Lower lobe of right lung (tissue), 2 donors: ENCODE measurements at places on chromosomes 2 and 18. TPM values are rescaled to one million over a fixed set of nuclear protein-coding genes. Genes with fewer than 3 reads are reported as not detected.

DNA sequence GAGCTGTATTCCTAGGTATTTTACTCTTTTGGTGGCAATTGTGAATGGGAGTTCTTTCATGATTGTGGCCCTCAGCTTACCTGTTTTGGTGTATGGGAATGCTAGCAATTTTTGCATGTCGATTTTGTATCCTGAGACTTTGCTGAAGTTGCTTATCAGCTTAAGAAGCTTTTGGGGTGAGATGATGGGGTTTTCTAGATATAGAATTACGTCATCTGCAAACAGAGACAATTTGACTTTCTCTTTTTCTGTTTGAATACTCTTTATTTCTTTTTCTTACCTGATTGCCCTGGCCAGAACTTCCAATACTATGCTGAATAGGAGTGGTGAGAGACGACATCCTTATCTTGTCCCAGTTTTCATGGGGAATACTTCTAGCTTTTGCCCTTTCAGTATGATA, 191.2 kb downstream of the KCNE4 start:
- H3K4me3 ChIP-seq: no peak overlapping the region
- DNase-seq: no peak
- no peaks in the 10 kb centered on the region for H3K4me1 ChIP-seq

DNA sequence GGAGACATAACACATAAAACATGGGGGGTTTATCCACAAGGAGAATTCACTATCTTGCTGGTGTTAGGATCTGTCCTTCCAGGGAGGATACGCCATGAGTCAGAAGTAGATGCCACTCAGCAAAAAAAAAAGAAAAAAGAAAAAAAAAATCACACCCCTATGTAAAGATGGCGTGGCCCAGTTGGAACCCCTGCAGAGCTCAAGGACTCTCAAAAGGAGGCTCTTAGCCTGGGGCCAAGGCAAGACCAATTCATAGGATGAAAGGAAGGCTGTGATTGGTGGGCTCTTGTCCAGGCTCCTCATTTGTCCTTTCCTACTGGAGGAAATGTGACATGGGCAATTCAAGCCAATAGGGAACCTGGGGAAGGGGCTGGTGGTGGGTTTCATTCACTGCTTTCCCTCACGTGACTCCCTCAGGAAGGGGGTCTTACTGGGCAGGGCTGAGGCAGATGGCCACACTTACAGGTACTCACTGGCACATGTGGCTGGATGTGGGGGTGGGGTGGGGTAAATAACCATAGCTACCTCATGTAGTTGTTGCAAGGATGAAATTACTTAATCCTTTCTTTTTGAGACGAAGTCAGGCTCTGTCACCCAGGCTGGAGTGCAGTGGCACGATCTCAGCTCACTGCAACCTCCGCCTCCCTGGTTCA, 38.7 kb upstream of the HAAO start:
- H3K4me1 ChIP-seq: peaks cover 31% of the 10 kb centered on the region
- H3K27me3 ChIP-seq: no peaks in the 10 kb centered on the region
- H3K36me3 ChIP-seq: no peaks in the 10 kb centered on the region
- no peak overlapping the region for H3K27ac ChIP-seq
- no peak overlapping the region for H3K4me3 ChIP-seq
- DNase-seq: no peak

- no peak for DNase-seq
- no peaks in the 10 kb centered on the region for H3K36me3 ChIP-seq
- no peak overlapping the region for H3K4me3 ChIP-seq
- H3K27ac ChIP-seq: no peak overlapping the region
Measured at GRCh38 chr18:37499913-37500312, 65.7 kb downstream of the CELF4 start.

- peak; percentile 35 for DNase-seq
- no peak overlapping the region for H3K27ac ChIP-seq
- no peaks in the 10 kb centered on the region for H3K36me3 ChIP-seq
- peaks cover 18% of the 10 kb centered on the region for H3K27me3 ChIP-seq
- peaks cover under 1% of the 10 kb centered on the region for H3K4me1 ChIP-seq
Measured at GRCh38 chr2:241798631-241799521, 10.1 kb upstream of the NEU4 start.

- H3K27me3 ChIP-seq: no peaks in the 10 kb centered on the region
- no peak overlapping the region for H3K4me3 ChIP-seq
- no peak overlapping the region for H3K27ac ChIP-seq
- H3K36me3 ChIP-seq: no peaks in the 10 kb centered on the region
Measured at GRCh38 chr2:197280015-197280702, 30.4 kb downstream of the ANKRD44 start.

- no peaks in the 10 kb centered on the region for H3K36me3 ChIP-seq
- no peak overlapping the region for H3K4me3 ChIP-seq
- H3K27ac ChIP-seq: no peak overlapping the region
Measured at GRCh38 chr2:138841459-138841858, 61.3 kb upstream of the NXPH2 start.

DNA sequence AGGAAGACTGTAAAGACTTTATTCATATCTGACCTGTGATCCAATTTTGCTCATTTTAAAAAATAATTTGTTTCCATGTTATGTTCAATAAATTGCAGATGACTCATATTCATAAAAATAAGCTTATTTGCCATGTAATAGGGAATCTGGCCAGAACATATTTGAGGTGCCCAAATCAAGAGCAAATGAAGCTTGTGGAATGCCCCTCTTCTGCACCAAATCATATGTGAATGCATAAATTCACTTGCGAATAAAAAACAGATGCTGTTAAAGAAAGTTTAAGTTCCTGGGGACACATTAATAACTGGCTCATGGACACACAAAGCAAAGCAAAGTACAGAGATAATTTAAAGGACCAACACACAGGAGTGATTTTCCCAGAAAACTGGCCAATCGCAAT, 279.0 kb upstream of the CDH2 start:
- no peaks in the 10 kb centered on the region for H3K4me1 ChIP-seq
- no peak overlapping the region for H3K4me3 ChIP-seq
- no peaks in the 10 kb centered on the region for H3K27me3 ChIP-seq

DNA sequence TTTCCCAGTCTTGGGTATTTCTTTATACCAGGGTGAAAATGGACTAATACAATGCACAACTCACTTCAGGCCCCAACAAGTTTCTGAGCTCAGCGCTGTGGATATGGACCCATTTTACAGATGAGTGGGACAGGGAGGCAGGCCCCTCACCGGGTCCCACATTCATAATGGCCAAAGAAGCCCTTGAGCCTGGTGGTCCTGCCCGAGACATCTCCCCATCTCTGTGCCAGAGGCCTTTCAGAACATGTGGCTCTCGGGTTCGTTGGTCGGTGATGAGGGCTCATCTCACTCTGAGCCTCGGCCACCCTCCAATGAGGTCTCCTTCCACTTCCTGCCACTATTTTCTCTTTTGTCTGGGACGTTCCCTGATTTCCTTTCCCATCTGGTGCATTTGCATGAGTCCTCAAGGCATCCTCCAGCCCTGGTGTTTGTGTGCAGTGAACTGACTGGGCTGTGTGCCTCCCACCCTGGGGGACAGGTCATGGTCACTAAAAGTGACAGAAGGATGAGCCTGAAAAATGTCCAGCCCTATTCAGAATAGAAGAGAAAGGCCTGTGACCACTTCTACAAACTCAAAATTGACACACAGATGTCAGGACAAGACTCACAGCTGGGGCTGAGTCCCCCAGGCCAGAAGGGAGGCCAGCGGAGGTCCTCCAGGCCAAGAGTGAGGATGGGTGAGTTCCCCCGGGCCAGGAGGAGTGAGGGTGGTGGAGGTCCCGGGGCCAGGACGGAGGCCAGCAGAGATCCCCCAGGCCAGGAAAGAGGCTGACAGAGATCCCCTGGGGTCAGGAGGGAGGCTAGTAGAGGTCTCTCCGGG, 134.5 kb downstream of the PTGR3 start:
- no peaks in the 10 kb centered on the region for H3K36me3 ChIP-seq
- peaks cover 13% of the 10 kb centered on the region for H3K4me1 ChIP-seq
- DNase-seq: no peak
- H3K4me3 ChIP-seq: no peak overlapping the region
- H3K27ac ChIP-seq: no peak overlapping the region

DNA sequence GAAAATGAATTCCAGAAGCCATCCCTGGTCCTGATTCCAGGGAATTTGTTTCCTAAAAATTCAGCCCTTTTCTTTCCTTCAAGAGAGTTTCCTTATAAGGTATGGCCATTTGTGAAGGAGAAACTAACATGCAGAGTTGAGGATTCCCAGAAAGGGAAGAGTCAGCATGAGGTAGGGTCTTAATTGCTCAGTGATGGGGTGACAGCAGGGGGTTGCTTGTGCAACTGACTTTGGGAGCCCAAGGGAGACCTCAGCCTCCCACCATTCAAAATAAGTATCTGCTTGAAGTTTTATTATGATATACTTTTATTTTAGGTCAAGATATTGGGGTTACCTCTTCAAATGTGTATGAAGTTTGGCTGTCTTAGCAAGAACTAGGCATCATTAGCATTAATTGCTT, 74.9 kb upstream of the CELF4 start:
- H3K4me1 ChIP-seq: no peaks in the 10 kb centered on the region
- no peak for DNase-seq
- no peaks in the 10 kb centered on the region for H3K27me3 ChIP-seq
- no peaks in the 10 kb centered on the region for H3K36me3 ChIP-seq

Gene ZRANB3
- total RNA-seq: 3.7 TPM
